ENCODE measurements at places on chromosomes 6 and 20. TPM values are rescaled to one million over a fixed set of nuclear protein-coding genes. Genes with fewer than 3 reads are reported as not detected.

SMLR1 gene
- total RNA-seq = not detected

FAM83D gene
- 11.4 TPM for total RNA-seq

TAF11 gene
- total RNA-seq = 24.2 TPM

EDN3 gene
- 3.1 TPM for total RNA-seq

ELOVL4 gene
- 9.3 TPM for total RNA-seq

LST1 gene
- total RNA-seq = 4.2 TPM

NOL4L gene
- total RNA-seq = 9.1 TPM

SLC24A3 gene
- total RNA-seq = 12.6 TPM

IPCEF1 gene
- 3.0 TPM for total RNA-seq

STMN3 gene
- total RNA-seq = 17.7 TPM

RARS2 gene
- total RNA-seq = 65.7 TPM

PSORS1C2 gene
- total RNA-seq = not detected

PERP gene
- total RNA-seq = 27.6 TPM

BPIFA1 gene
- not detected for total RNA-seq

SUPT3H gene
- 12.5 TPM for total RNA-seq

FOXA2 gene
- total RNA-seq = not detected

DNAH8 gene
- total RNA-seq = 1.5 TPM

KCNK16 gene
- total RNA-seq = not detected

TSHZ2 gene
- 35.0 TPM for total RNA-seq

SLC26A8 gene
- total RNA-seq = 0.11 TPM

CST7 gene
- total RNA-seq = not detected

DEFB124 gene
- not detected for total RNA-seq

RGS19 gene
- total RNA-seq = 7.8 TPM

SLC35F1 gene
- total RNA-seq = 9.1 TPM

TINAG gene
- total RNA-seq = 0.16 TPM

KCNK15 gene
- total RNA-seq = 0.21 TPM

MEP1A gene
- not detected for total RNA-seq

SLC17A1 gene
- total RNA-seq = not detected

WFDC10B gene
- total RNA-seq = not detected

OVOL2 gene
- 3.9 TPM for total RNA-seq

OOEP gene
- total RNA-seq = not detected

LPA gene
- total RNA-seq = 4.0 TPM

ATP6V1G2 gene
- 3.3 TPM for total RNA-seq

AK9 gene
- 15.4 TPM for total RNA-seq

GRM1 gene
- 0.16 TPM for total RNA-seq

SLC4A11 gene
- 0.37 TPM for total RNA-seq

PRR18 gene
- not detected for total RNA-seq
